ENCODE measurements at places on chromosomes 5 and 9.

DNA sequence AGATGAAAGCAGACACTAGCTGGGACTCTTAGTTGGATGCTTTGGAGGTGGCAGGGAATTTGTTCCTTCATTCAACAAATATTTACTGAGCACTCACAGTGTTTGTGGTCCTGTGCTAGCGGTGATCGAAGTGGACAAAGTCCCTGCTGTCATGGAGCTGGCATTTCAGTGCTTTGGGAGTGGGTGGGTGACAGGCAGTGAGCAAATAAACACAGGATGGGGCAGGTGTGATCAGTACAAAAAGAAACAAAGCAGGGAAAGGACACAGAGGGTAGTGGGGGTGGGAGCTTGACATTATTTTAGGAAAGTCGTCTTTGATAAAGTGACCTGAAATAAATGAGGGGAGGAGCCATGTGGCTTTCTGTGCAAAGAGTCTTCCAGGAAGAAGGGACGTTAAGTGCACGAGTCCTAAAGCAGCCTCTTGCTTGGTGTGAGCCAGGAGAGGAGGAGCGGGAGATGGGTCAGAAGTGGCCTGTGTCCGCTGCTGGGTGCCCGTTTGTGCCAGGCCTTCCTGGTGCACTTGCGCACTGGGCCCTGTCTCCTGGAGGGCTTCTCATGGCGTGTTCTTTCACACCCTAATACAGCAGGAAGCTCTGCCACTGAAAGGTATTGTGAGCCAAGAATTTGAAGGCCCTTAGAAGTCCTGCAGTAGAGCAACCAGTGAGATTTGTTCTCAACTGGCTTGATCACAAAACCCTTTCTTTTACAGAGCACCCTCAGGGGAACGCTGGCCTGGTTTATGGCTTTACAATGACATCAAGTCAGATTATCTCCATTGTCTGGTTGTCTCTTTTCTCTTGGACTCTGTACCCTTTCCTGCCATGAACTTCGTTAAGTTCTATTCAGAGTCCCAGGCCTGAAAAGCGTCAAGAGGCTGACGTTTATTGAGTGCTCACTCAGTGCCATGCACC lies 14.8 kb downstream of the NDST1 start:
- no peak for DNase-seq

DNA sequence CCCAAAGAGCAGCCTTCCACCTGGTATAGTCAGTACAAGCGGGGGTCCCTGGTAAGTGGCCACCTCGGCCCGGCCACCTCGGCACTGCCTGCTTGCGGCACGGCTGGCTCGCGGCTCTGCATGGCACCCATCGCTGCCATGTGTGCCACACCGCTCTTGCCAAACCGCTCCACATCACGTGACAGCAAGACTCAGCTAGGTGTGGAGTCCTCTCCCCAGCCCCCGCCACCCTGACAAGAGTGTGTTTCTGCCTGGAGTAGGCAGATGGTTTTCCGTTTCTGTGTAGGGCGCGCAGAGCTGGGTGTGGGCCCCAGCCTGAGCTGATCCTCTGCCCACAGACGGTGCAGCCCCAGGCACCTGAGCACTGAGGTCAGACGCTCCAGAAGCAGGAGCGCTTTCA lies 50.5 kb upstream of the FCN2 start:
- DNase-seq: no peak

- no peak for DNase-seq
Observed at GRCh38 chr9:20409321-20410092, 212.8 kb downstream of the MLLT3 start.

GRCh38 chr9:91273853-91274552 lies 87.7 kb downstream of the AUH start:
- DNase-seq: no peak

DNA sequence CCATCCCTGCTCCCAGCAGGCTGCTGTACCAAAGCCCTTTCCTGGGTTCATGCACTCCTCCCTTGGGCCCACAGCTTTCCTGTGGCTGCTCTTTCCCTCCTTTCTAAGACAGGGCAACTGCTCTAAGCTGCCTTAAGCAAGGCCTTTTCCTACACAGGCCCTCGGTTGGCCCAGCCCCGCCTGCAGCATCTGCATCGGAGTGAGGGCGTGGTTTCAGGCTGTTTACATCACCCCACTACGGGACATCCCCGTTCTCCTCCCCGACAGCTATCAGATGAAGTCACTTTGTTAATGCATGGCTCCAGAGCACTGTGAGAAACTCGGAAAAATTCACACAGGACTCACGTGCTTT lies 3.4 kb downstream of the DPH7 start:
- DNase-seq: no peak

GRCh38 chr5:180323941-180324600 lies 29.1 kb downstream of the GFPT2 start:
- peak; percentile 56 for DNase-seq

DNA sequence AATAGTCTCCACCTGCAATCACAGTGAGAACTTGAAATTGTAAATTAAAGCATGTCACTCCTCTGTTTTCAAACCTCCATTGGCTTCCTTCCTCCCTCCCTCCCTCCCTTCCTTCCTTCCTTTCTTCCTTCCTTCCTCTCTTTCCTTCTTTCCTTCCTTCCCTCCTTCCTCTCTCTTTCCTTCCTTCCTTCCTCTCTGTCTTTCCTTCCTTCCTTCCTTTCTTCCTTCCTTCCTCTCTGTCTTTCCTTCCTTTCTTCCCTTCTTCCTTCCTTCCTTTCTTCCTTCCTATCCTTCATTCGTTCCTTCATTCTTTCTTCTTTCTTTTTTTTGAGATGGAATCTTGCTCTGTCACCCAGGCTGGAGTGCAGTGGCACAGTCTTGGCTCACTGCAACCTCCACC lies 595.0 kb upstream of the ZNF608 start:
- DNase-seq: no peak

- DNase-seq: no peak
Observed at GRCh38 chr5:139655727-139656271, 7.7 kb downstream of the CXXC5 start.

DNA sequence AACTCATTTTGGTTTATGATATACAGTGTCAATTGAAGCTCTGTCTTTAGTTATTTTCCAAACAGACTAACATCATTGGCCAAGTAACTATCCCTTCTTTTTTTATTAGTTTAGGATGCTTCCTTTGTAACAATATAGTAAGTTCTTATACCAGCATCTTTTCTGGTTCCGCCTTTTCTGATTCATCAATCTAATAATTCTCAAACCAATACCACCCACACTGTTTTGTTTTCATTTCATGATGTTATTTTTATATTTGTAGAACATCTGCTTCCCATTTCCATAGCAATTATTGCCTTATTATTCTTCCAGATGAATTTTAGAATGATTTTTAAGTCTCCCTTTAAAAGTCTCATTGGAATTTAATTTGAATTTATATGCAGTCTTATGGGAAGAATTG lies 218.1 kb downstream of the RFK start:
- no peak for DNase-seq

DNA sequence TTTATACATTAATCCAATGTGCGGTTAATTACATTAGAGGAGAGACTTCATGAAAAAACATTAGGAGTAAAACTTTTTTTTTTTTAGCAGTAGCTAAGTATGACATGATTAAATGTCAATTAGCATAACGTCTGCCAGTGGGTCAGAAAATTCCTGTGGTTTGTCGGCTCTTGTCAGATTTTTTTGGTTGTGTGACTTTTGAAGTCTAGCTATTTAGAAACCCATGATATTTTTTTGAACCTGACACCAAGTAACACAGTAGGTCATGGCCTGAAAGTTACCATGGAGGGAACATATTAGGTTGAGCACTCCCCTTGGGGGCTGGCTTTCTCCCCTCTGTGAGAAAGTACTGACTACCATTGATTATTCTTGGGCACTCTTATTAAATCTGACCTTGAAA lies 84.8 kb upstream of the ALDH1A1 start:
- DNase-seq: no peak

- DNase-seq: no peak
Observed at GRCh38 chr5:40396317-40396716, 283.4 kb upstream of the PTGER4 start.

- no peak for DNase-seq
Observed at GRCh38 chr5:87398981-87399614, 13.6 kb downstream of the CCNH start.

GRCh38 chr5:115336964-115337363 lies 40.5 kb upstream of the CCDC112 start:
- no peak for DNase-seq

- no peak for DNase-seq
Observed at GRCh38 chr5:149427374-149427773, 48.3 kb upstream of the IL17B start.

DNA sequence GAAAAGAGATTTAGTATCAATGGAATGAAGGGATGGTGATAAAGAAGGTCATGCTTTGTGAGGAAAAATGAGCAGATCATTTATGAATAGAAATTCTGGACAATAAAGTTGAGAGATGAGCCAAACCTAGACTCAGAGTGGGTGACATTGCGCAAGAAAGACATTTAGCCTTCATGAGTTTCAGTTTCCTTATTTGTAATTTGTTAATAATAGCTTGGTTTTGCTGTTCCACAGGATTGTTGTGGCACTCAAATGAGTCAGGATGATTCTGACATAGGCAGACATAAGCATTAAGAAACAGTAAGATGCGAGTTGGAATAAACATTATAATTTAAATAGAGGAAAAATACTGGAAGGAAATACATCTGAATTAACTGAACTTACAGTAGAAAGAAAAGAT lies 34.8 kb downstream of the ITGA2 start:
- no peak for DNase-seq

DNA sequence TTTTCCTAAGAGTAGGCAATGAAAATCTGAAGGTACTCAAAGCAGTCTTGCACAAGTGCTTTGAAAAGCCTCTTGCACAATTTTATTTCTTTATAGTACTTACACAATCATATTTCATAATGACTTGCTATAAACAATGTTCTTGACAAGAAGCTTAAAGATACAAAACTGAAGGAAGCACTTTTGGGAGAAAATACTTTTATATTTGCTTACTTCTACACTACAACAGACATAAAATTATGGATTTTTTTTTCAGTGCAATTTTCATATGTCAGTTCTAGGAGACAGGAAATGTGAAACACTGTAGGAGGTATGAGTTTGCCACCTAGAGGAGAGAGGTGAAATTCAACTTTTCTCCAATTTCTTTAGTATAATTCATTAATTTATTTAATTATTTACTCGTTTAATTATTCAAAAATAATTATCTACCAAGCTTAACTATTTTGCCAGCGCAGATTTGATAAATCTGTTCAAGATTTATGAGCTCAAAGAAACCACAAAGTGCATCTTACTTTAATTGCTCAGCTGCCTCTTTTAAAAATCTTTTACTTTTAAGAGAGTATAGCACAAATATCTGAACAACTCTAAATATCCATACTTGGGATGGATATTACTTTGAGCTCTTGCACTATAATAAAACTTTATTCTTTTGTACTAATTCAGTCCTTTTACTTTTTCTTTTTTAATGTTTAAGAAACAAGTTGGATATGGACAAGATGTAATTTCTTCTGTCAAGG lies 29.0 kb upstream of the CDKN2B start:
- DNase-seq: no peak
